ENCODE measurements at places on chromosomes 12 and 14.
A peak's percentile ranks its signal among the peaks of the same experiment; 100 is the strongest.

- H3K27me3 ChIP-seq = no peaks in the 10 kb centered on the region
- no peak overlapping the region for H3K4me3 ChIP-seq
- peaks cover 2% of the 10 kb centered on the region for H3K4me1 ChIP-seq
Observed at GRCh38 chr14:76073717-76074116, 78.0 kb upstream of the GPATCH2L start.

DNA sequence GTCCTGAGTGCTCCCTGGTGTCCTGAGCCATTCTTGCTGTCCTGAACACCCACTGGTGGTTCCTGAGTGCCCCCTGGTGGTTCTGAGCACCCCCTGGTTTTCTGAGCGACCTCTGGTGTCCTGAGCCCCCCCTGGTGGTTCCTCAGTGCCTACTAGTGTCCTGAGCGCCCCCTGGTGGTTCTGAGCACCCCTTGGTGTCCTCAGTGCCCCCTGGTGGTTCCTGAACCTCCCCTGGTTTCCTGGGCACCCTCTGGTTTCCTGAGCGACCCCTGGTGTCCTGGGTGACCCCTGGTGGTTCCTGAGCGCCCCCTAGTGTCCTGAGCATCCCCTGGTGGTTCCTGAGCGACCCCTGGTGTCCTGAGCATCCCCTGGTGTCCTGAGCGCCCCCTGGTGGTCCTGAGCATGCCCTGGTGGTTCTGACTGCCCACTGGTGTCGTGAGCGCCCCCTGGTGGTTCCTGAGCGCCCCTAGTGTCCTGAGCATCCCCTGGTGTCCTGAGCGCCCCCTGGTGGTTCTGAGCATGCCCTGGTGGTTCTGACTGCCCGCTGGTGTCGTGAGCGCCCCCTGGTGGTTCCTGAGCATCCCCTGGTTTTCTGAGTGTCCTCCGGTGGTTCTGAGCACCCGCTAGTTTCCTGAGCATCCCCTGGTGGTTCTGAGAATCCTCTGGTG lies 473.1 kb downstream of the TMEM121 start:
- H3K4me3 ChIP-seq = peak overlapping the region; percentile 39
- H3K4me1 ChIP-seq = peaks cover 19% of the 10 kb centered on the region
- no peaks in the 10 kb centered on the region for H3K27me3 ChIP-seq
- peak; percentile 64 for DNase-seq
- peak overlapping the region; percentile 88 for H3K27ac ChIP-seq

DNA sequence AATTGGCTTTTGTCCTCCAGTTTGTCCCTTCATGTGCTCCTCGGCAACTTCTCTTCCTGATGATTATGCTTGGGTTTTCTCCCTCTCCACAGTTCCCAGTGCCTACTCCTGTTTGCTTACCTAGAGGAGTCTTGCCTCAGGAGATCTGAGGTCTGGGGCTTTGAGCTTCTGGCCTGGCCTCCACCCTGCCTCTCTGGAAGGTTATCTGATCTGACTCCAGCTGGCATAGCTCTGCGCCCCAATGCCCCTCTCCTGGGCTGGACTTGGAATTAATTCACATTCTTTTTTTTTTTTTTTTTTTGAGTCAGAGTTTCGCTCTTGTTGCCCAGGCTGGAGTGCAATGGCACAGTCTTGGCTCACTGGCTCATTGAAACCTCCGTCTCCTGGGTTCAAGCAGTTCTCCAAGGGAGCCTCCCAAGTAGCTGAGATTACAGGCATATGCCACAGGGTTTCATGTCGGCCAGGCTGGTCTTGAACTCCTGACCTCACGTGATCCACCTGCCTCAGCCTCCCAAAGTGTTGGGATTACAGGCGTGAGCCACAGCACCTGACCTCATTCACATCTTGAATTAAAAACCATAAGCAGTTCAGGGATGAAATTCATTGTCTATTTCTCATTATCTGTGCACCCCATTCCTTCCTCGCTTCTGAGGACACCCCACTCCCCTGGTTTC lies 33.5 kb downstream of the CFL2 start:
- no peak for DNase-seq
- peaks cover 3% of the 10 kb centered on the region for H3K36me3 ChIP-seq
- peaks cover 3% of the 10 kb centered on the region for H3K27me3 ChIP-seq
- H3K4me1 ChIP-seq = peaks cover 2% of the 10 kb centered on the region

- H3K4me1 ChIP-seq = peaks cover 27% of the 10 kb centered on the region
- DNase-seq = no peak
- H3K27me3 ChIP-seq = no peaks in the 10 kb centered on the region
- H3K36me3 ChIP-seq = no peaks in the 10 kb centered on the region
- peak overlapping the region; percentile 97 for H3K4me3 ChIP-seq
Observed at GRCh38 chr12:68609998-68610369, 715 bp upstream of the RAP1B start.

- H3K27me3 ChIP-seq = peaks cover 7% of the 10 kb centered on the region
- H3K27ac ChIP-seq = no peak overlapping the region
- H3K4me1 ChIP-seq = no peaks in the 10 kb centered on the region
- no peak overlapping the region for H3K4me3 ChIP-seq
Observed at GRCh38 chr12:95767703-95768102, 22.9 kb downstream of the NTN4 start.

- H3K27me3 ChIP-seq = no peaks in the 10 kb centered on the region
- H3K4me1 ChIP-seq = peaks cover 29% of the 10 kb centered on the region
- H3K27ac ChIP-seq = peak overlapping the region; percentile 97
- no peak overlapping the region for H3K4me3 ChIP-seq
Observed at GRCh38 chr14:89621791-89622638, 205.0 kb upstream of the FOXN3 start.

- peaks cover 17% of the 10 kb centered on the region for H3K27me3 ChIP-seq
- no peak for DNase-seq
- H3K36me3 ChIP-seq = peaks cover 5% of the 10 kb centered on the region
- H3K27ac ChIP-seq = no peak overlapping the region
- peaks cover 5% of the 10 kb centered on the region for H3K4me1 ChIP-seq
Observed at GRCh38 chr14:105415481-105416428, 3.9 kb upstream of the MTA1 start.

DNA sequence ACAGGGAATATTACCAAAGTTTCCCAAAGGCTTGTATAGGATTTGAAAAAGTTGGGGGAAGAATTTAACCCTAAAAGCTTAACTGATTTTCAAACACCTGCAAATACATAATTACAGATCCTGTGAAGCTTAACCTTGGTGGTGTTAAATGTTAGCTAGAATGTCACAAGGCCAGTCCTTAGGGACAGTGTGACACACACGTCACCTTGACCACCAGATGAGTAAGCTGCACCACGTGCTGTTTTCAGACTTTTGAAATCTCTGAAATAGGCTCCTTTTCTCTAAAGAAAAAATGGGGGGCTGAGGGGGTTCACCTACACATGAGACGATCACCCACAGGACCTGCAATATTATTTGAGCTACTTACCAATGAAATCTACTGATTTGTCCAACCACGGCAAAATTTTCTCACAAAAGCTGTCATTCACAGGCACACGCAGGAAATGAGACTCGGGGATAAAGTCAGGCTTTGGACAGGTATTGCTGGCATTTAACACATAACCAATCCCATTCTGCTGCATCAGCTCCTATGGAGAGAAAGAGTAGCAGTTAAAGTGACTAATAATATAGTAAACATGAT lies 75.9 kb downstream of the DUSP16 start:
- H3K27ac ChIP-seq = peak overlapping the region; percentile 99
- no peaks in the 10 kb centered on the region for H3K27me3 ChIP-seq
- no peak for DNase-seq

DNA sequence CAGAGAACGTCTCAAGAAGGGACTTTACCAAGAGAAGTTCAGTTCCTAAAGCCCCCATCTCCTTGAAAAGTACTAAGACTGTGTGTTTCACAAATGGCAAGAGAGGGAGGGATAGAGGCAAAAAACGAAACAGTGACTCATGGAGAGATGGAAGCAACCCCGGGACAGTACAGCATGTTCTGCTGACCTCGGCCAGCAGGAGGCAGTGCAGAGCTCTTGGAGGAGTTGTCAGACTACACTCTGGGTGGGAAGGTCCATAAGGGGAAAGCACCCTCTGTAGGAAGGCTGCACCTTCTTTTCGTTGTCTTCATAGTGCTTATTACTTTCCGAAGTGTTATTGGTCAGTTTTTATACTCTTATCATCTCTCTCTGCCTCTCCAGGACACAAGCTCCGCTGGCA lies 525.2 kb upstream of the CCDC196 start:
- H3K36me3 ChIP-seq = no peaks in the 10 kb centered on the region
- peak overlapping the region; percentile 32 for H3K27ac ChIP-seq
- H3K4me3 ChIP-seq = no peak overlapping the region
- H3K4me1 ChIP-seq = peaks cover 21% of the 10 kb centered on the region

- DNase-seq = no peak
- no peak overlapping the region for H3K27ac ChIP-seq
- H3K36me3 ChIP-seq = no peaks in the 10 kb centered on the region
- H3K4me1 ChIP-seq = peaks cover 14% of the 10 kb centered on the region
- H3K27me3 ChIP-seq = no peaks in the 10 kb centered on the region
- no peak overlapping the region for H3K4me3 ChIP-seq
Observed at GRCh38 chr12:50611021-50611744, 106.4 kb downstream of the DIP2B start.

- peaks cover 42% of the 10 kb centered on the region for H3K27me3 ChIP-seq
- H3K36me3 ChIP-seq = peaks cover 7% of the 10 kb centered on the region
- no peak within 1 kb of the TSS for H3K27ac ChIP-seq
Observed at GRCh38 chr14:28766469-28766955, at the start of gene FOXG1. TSS of gene FOXG1 (plus strand) at chr14:28766787. CDS start at chr14:28767280, 493 bp downstream.

DNA sequence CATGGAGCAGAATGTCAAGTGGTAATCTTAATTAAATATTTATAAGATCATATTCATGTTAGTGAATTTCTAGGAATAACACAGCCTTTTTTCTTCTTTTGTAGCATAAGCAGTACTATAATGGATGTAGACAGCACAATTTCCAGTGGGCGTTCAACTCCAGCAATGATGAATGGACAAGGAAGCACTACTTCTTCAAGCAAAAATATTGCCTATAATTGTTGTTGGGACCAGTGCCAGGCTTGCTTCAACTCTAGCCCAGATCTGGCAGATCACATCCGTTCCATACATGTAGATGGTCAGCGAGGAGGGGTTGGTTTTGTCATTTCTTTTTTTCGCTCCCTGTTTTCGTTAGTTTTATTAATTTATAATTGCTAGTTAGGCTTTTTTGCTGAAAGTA lies 23.1 kb downstream of the AEBP2 start:
- no peaks in the 10 kb centered on the region for H3K27me3 ChIP-seq
- H3K4me1 ChIP-seq = peaks cover 37% of the 10 kb centered on the region
- no peak for DNase-seq
- peaks cover 4% of the 10 kb centered on the region for H3K36me3 ChIP-seq
